Stimulated activated CD4-positive, alpha-beta T cell treated with anti-CD3 and anti-CD28 coated beads, Interleukin-4, amount 100 ng/mL, for 4 hours (primary cell): ENCODE measurements at places on chromosomes 6 and 20.

DNA sequence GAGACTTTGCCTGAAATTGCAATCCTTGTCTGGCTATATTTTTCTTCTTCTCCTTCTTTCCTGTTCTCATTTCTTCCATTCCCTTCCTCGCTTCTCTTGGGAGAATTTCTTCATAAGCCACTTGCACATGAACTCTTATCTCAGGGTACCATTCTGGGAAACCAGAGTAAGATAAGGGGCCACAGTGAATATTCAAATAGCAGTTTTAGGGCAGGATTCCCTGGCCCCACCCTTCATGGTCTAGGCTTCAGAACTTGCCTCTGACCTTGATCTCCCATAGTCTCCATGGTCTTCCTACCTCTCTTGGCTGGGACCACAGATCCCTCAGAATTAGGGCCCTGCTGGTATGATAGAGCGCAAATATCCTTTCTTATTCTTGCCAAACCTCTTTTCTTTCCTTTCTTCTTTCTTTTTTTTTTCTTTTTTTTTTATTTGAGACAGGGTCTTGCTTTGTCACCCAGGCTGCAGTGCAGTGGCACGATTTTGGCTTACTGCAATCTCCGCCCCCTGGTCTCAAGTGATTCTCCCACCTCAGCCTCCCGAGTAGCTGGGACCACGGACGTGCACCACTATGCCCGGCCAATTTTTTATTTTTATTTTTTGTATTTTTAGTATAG lies 123.0 kb upstream of the CITED2 start:
- no peak for DNase-seq

GRCh38 chr6:29577544-29577943 lies 7.4 kb upstream of the OR2H2 start:
- no peak for DNase-seq

DNA sequence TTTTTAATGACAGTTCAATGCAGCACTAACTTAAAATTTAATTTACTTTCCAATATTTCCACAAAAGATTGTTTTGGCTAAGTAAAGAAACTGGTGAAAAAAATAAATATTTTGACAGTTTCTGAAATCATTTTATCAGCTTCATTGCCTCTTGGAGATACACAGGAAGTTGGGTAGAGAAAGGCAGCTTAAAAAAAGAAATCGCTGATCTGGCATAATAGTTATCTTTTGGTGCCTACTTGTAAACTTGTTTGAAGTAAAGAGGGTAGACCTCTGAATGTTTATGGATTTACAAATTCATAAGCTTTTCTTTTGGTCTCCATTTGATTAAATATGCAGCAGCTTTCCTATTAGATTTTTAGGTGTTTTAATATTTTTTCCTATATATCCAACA lies 103.4 kb downstream of the RTN4IP1 start:
- no peak for DNase-seq

DNA sequence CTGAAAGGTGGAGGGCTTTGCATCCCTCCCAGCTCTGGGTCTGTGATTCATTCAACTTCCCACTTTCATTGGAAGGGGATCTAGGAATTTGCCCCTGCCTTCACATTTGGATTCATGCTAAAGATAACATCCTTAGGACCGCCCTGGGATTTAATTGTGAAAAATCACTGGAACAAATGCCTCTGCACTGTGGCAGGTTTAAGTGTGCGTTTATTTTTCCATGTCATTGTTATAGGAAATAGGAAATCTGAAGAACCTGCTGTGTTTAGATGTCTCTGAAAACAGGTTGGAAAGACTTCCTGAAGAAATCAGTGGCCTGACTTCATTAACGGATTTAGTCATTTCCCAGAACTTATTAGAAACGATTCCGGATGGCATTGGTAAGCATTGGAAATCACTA lies 104.7 kb downstream of the LRRC1 start:
- no peak for DNase-seq

DNA sequence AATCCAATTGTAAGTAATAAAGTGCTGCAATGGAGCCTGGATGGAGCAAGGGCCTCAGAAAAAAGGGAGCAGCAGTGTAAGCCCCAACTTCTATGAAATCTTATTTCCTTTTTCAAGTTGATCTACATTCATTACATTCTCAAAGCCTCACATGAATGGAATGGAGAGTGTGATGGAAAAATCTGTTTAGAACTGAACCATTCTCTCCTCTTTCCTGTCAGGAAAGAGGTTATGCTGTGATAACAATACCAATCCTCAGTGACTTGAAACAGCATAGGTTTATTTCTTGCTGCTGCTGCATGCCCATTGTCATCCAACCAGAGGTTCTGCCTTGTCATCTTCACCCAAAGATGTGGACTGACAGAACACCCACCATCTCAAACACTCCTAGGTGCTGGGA lies 8.9 kb upstream of the OR2H2 start:
- DNase-seq, result no peak

DNA sequence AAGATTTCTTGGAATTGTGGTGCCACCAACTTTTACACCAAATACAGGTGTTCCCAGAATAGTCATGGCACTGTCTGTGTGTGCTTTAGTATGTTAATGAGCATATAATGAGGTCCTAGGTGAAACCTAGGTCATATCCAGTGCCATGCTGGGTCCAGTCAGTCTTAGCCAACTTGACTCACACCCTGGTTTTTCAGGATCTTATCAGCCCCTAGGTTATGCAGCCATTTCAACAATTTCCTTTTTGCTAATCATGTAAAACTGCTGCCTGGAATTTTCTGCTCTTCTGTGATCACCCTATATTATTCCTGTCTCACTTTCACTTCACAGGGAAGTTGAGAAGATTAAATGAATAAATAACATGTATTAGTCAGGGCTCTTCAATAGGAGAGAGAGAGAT lies 23.7 kb downstream of the SDHAF4 start:
- DNase-seq, result no peak
